A549 treated with dexamethasone at 1 μM for 4 hours (cell line): ENCODE measurements at places on chromosomes 3 and 15. TPM values are rescaled to one million over a fixed set of nuclear protein-coding genes. Genes with fewer than 3 reads are reported as not detected.

Gene TOPBP1
- 22.3 to 30.3 TPM (median 26.0 TPM) in 5 replicates for total RNA-seq

Gene PLXNA1
- 15.5 to 28.8 TPM (median 25.2 TPM) in 5 replicates for total RNA-seq

Gene ADGRG7
- not detected in 5 replicates for total RNA-seq

Gene CCDC9B
- total RNA-seq, result 13.0 to 26.8 TPM (median 19.2 TPM) in 5 replicates

Gene ATP13A5
- total RNA-seq, result not detected in 5 replicates

Gene SEMA3F
- total RNA-seq, result 13.4 to 22.0 TPM (median 19.5 TPM) in 5 replicates

Gene NBEAL2
- total RNA-seq, result 44.7 to 84.0 TPM (median 63.1 TPM) in 5 replicates
